A549 (cell line): ENCODE measurements at places on chromosomes 16 and 17. TPM values are rescaled to one million over a fixed set of nuclear protein-coding genes. Genes with fewer than 3 reads are reported as not detected.

DNA sequence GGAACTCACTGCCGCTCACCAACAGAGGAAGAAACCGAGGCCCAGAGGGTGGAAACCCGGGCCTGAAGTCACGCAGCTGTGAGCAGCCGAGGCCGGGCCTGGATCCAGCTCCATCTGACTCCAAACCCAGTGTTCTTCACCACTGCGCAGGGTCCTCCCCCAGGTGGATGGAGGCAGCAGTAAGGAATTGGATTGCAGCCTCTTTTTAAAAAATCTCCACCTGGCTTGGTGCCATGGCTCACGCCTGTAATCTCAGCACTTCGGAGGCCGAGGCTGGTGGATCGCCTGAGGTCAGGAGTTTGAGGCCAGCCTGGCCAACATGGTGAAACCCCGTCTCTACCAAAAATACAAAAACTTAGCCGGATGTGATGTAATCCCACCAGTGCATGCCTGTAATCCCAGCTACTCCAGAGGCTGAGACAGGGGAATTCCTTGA, 177.2 kb downstream of the FOXL1 start:
- no peak for DNase-seq

Gene TUBB3
- 152 to 180 TPM (median 163 TPM) in 3 replicates for polyA plus RNA-seq

- DNase-seq, result peak; percentile 91
Observed at GRCh38 chr16:85395207-85395912, 217.8 kb upstream of the GSE1 start.

DNA sequence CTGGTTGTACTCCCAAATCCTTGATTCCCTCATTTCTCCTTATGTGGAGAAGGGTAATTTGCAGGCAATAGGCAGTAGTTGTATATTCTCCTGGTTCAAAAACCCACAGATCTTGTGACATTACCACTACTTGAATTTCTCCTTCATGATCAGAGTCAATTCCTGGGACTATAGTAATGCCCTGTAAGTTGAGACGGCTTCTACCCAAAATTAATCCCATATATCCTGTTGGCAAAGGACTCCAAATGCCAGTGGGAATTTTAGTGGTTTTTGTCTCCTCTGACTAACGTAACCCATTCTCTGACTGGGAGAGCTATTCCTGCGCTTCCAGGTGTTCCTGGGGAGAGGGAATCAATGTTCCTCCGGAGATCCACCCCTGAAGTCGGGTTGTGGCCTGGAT, 11.6 kb upstream of the ZNF689 start:
- no peak for DNase-seq

- no peak for DNase-seq
Observed at GRCh38 chr17:43939886-43940285, 2.4 kb downstream of the PPY start.

Gene AOC3
- polyA plus RNA-seq, result 0.79 to 1.1 TPM (median 0.97 TPM) in 3 replicates

Gene EFCAB5
- 1.6 to 2.6 TPM (median 1.8 TPM) in 3 replicates for polyA plus RNA-seq

Gene COX11
- polyA plus RNA-seq, result 112 to 121 TPM (median 114 TPM) in 3 replicates

Gene TPSG1
- 0.08 TPM in 1 of 3 replicates, not detected in the others for polyA plus RNA-seq

DNA sequence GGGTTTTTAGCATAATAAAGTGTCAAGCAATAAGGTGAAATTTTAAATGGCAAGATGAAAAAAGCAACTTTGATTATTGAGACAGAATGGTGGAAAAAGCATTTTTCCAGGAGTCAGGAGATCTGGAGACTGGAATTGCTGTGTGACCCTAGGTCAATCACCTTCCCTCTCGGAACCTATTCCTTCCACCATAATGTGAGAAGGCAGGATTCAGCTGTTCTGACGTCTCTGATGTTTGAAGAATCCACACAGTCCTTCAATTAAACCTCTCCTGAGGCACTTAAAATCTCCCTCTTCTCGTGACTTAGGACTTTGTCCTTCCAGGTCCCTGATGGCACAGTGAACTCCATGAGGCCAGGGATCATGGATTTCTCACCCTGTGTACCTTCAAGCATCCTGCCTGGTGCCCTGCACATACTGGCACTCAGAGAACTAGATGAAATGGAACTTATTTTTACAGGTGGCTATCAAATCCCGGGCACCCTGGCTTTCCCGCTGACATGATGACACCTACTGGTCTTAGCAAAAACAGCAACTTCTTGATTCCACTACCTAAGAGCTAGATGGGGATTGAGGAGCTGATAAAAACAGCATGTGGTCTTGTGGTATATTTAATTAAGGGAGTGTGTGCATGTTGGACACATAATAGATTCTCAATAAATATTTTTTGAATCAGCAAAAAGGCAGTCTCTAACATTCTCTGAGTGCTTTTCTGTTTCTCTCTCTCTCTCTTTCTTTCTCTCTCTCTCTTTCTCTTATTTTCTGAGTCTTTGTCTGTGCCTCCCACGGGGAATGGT, 2.3 kb upstream of the CCDC182 start:
- peak; percentile 79 for DNase-seq

- DNase-seq, result peak; percentile 93
Observed at GRCh38 chr16:31472709-31473203, 804 bp downstream of the TGFB1I1 start.

- no peak for DNase-seq
Observed at GRCh38 chr17:56300144-56300543, 146.9 kb downstream of the ANKFN1 start.

Gene CA5A
- polyA plus RNA-seq, result not detected in 3 replicates

Gene IGFBP4
- 1,501 to 1,941 TPM (median 1,829 TPM) in 3 replicates for polyA plus RNA-seq
